ENCODE measurements at places on chromosomes 5 and 9. TPM values are rescaled to one million over a fixed set of nuclear protein-coding genes. Genes with fewer than 3 reads are reported as not detected.

Gene ARAP3
- total RNA-seq: 3.0 TPM

- DNase-seq: no peak
These were observed 4.2 kb upstream of the NKX2-5 start for GRCh38 chr5:173239233-173239593.

DNA sequence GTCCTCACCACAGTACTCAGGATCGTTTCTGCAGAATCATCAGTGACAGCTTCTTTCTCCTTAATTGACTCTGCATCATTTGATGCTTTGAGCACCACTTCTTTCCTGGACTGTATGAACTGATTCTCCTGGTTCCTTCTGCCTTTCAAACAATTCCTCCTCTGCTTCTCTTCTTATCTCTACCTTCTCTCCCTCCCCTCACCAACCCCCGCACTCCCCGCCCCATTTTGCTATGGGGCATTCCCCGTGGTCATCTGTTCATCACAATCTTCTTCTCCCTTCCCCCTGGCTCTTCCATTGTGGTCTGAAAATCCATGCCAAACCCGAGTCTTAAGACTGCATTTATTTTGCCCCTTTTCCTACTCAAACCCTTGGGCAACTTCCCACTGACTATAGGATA, 57.9 kb downstream of the FAM78A start:
- no peak for DNase-seq

Gene HINT1
- 346 TPM for total RNA-seq

Data from Daoy (cell line).